CD4-positive, alpha-beta T cell treated with Interleukin-6 for 4 hours (primary cell): ENCODE measurements at places on chromosomes 1 and 21.
A peak's percentile ranks its signal among the peaks of the same experiment; 100 is the strongest.

DNA sequence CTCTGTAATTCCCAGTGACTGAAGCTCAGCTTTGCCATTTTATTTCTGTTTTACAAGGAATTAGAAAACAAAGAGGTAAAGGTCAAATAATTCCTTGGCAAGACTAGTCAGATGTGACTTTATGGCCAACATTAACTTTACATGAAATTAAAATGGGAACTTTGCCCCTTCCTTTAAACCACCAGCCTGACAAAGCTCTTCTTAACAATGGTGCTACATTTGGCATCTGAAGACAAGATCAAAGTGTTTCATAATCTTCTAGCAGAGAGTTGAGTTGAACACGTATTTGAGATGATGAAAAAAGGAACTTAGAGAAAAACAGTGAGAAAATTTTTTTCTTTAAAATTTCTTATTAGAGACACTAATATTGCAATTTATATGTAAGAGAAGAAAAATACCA is 193.8 kb downstream of the AK5 start:
- no peak for DNase-seq

- no peak for DNase-seq
Observed at GRCh38 chr1:200184196-200184595, 156.7 kb downstream of the NR5A2 start.

- DNase-seq: no peak
Observed at GRCh38 chr1:202122639-202123335, at the start of gene GPR37L1. GPR37L1 (plus strand) TSS chr1:202122917; CDS start chr1:202122964, 47 bp downstream.

- DNase-seq: no peak
Observed at GRCh38 chr1:172999349-172999748, 51.4 kb downstream of the TNFSF18 start.

DNA sequence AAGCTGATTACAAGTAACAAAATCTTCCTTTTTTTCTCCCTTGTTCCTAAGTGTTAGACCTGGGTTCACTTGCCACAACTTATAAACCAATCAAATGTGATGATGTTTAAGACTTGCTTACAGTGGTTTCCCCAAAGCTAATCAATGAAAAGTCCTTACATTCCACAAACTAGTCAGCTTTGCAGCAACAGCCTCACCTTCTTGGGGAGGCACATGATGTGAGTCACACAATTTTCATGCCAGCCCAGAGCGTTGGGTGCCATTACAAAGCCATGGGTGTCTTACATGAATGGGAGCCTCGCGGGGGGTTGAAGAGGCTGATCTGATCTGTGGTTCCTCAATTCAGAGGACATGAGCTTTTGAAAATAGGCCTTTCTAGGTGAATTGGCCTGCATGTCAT is 91.6 kb upstream of the UBE2U start:
- no peak for DNase-seq

- DNase-seq: no peak
Observed at GRCh38 chr1:70840260-70840953, 207.2 kb downstream of the PTGER3 start.

DNA sequence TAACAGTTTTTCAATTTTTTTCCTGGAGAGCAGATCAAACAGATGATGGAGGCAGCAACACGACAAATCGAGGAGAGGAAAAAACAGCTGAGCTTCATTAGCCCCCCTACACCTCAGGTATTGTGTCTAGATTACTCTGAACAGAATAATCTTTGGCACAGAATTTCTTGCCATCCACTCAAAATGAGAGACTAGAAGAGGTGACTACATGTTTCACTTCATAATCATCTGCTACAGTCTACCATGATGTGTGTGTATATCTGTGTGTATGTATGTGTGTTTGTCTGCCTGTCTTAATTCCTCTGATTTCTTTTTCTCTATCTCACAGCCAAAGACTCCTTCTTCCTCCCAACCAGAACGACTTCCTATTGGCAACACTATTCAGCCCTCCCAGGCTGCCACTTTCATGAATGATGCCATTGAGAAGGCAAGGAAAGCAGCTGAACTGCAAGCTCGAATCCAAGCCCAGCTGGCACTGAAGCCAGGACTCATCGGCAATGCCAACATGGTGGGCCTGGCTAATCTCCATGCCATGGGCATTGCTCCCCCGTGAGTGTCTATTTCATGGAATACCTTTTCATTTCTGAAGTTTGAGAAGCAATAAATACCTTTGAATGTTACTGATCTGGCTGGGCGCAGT is 11.4 kb downstream of the PRPF3 start:
- DNase-seq: no peak

GRCh38 chr21:41759926-41760325 is 6.9 kb downstream of the RIPK4 start:
- no peak for DNase-seq

DNA sequence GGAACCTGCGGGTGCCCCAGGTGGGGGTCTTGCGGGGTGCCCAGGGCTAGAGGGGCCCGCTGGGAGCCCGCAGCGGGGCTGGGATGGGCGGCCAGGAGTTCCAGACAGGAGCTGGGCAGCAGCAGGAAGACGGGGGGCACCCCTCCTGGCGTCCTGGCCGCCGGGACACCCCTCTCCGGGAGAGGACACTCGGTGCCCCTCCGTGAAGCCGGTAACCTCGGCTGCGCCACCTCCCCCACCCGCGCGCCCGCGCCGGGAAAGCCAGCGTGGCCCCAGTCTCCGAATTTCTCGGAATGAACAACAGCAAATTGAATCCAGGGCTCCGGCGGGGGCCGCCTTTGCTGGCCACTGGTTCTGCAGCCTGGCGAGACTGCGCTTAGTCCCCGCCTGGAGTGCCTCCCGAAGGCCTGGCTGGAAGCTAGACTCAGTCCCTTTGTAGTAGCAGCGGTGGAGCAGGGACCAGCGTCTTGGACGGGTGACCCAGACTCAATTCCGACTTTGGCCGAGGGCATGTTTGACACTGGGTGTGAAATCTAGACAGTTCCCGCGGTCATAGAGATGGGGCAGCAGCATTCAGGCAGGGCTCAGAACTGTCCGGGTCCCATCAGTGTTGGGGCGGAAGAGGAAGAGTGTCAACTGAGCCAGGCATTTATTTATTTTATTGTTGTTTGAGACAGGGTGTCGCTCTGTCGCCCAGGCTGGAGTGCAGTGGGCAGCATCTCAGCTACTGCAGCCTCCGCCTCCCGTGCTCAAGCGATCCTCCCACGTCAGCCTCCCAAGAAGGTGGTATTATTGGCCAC is 773 bp downstream of the IFNGR2 start:
- peak; percentile 36 for DNase-seq

- no peak for DNase-seq
Observed at GRCh38 chr1:198599749-198600148, 39.1 kb upstream of the PTPRC start.

GRCh38 chr1:64933296-64934070 is 32.9 kb downstream of the JAK1 start:
- DNase-seq: peak; percentile 30

GRCh38 chr1:178867670-178868069 is 3.2 kb downstream of the ANGPTL1 start:
- DNase-seq: no peak

DNA sequence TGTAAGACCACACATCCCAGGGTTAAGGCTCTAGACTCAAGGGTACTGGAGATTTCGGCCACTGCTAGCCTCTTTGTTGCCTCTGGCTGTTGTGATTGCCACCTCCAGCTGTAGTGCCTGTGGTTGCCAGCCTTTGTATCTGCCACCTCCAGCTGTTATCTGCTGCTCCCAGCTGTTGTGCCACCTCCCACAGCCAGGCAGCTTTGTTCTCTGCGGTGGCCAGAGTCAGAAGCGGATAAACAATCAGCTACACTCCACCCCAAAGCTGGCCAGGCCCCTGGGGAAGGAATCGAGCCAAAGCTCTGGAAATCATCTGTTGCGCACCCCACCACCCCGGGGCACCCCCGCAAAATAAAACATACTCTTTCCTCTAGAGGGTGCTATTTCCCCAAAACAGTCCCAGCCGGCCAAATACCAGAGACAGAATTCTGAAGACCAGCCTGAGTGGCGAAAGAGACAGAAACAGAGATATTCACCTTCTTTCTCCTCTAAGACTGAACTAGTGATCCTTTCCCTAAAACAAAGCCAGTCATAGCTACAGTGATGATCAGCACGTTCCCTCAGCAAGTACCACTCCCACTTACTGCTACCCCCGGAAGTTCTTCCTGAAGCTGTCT is 14.8 kb upstream of the PIGM start:
- peak; percentile 42 for DNase-seq

GRCh38 chr21:43882952-43883545 is 18.0 kb downstream of the AGPAT3 start:
- DNase-seq: no peak

GRCh38 chr1:67588178-67588855 is 96.7 kb upstream of the GADD45A start:
- no peak for DNase-seq

DNA sequence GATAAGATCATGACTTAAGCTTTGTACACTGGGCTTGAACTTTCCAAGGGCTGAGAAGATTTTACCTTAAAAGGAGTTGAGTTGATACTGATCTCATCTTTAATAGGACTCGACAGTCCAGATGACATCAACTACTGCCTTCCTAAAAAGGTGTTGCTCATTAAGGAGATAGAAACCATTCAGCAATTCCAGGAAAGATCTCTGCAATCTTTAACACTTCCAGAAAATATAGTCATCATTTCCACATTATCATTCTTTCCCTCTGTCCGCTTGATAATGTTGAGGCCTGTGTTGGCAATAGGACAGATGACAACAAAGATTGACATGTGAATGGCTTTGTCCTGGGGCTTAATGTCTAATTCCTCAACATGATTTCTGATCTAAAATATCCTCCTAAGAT is 145.4 kb upstream of the C1orf21 start:
- no peak for DNase-seq

- no peak for DNase-seq
Observed at GRCh38 chr1:245582026-245582425, 427.2 kb downstream of the KIF26B start.

DNA sequence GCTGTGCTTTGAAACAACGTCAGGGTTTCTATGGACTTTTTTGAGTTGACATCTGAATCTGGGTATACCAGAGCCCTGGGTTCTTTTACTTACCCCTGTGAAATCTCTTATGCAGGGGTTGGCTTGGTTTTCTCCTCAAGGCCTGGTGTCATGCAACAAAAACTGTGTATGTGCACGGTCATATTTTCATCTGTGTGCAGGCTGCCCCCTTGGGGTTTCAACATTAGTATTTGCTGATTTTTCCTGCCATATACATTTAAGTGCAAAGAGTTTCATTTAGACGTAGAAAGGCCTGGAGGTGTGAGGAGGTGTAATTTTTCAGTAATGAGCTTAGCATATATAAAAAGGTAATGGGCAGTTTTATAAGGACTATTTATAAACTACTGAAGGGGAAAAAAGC is 22.0 kb upstream of the ZBTB18 start:
- DNase-seq: no peak

GRCh38 chr1:225044258-225044657 is 114.8 kb downstream of the DNAH14 start:
- no peak for DNase-seq

GRCh38 chr1:27339213-27339612 is 2.6 kb upstream of the SYTL1 start:
- no peak for DNase-seq

- no peak for DNase-seq
Observed at GRCh38 chr1:51504806-51505525, 14.1 kb downstream of the EPS15 start.

GRCh38 chr1:160637821-160638539 is 8.9 kb downstream of the SLAMF1 start:
- peak; percentile 62 for DNase-seq

- DNase-seq: no peak
Observed at GRCh38 chr1:115832651-115833050, 8.3 kb downstream of the NHLH2 start.

- DNase-seq: peak; percentile 35
Observed at GRCh38 chr1:180863158-180863775, 49.4 kb upstream of the KIAA1614 start.

DNA sequence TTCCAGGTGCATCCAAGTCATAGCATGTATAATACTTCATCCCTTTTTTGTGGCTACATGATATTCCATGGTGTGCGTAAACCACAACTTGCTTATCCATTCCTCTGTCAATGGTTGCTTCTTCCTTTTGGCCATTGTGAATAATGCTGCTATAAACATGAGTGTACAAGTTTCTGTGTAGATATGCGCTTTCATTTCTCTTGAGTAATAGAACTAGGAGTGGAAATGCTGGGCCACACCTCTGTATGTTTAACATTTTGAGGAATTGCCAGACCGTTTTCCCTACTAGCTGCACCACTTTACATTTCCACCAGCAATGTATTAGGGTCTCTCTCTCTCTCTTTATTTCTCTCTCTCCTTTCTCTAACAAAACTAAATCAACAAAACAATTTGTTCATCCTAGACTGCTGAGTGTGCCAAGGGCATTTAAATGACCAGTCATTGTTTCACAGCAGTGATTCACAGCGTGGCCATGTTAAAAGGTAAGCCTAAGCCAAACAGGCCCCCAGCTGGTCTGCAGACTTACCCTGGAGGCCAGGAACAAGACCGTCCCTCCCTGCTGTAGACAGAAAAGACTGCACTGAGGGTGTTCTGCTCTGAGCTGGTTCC is 53.2 kb upstream of the LYST start:
- no peak for DNase-seq

GRCh38 chr1:109261578-109261977 is 12.2 kb downstream of the CELSR2 start:
- DNase-seq: no peak

- no peak for DNase-seq
Observed at GRCh38 chr1:85884372-85885035, 176.3 kb upstream of the ZNHIT6 start.

GRCh38 chr1:7505771-7506453 is 265.2 kb upstream of the VAMP3 start:
- DNase-seq: no peak

DNA sequence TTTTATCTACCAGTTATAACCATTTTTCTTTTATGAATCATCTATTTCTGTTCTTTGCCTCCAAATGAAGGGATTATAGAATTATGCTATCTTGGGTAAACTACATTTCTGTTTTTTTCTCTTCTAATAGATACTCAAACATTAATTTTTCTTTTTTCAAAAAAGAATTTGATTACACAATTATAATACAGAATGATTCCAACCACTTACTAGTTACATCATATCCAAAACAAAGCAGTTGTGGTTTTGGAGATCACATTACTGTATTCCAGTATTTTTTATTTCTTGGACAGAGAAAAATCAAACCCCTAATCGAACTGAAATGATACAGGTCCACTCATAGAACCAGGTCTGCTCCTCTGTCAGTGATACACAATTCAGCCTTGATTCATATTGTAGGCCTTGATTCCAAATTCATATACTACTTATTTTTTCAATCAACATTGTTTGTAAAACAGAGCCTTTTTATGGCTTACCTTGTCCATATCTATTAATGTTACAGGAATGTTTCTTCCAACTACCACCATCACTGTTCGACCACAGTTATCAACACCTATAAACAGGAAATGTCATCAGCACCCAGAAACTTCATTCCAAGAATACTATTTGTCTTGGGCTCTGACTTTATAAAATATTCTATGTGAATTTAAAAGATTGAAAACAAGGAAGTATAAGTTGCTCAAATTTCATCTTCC is 43.2 kb downstream of the GDAP2 start:
- no peak for DNase-seq

GRCh38 chr21:45078877-45079281 is 4.5 kb downstream of the ADARB1 start:
- DNase-seq: peak; percentile 83

- DNase-seq: peak; percentile 54
Observed at GRCh38 chr1:59947047-59947938, 20.7 kb upstream of the CYP2J2 start.
